ENCODE measurements at places on chromosomes 5 and 9. TPM values are rescaled to one million over a fixed set of nuclear protein-coding genes. Genes with fewer than 3 reads are reported as not detected.
A peak's percentile ranks its signal among the peaks of the same experiment; 100 is the strongest.

DNA sequence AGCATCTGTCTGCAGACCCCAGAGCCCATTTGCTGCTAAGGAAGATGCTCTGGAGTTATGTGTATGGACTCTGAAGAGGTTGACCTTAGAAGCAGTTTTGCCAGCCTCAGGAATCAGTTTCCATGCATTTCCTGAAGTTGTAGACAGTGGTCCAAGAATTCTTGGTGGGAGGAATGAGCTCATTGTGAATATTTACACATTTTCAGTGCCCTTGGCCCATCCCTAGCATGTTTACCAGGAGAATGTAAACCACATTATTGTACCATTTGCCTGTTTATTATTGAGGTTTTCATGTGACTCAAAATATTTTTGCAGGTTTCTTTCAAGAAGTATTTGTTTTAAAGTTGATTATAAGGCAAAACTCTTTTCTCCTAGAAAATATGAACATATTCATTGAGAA, 93.8 kb downstream of the NXNL2 start:
- no peak for DNase-seq

GRCh38 chr9:87433853-87434252, 63.8 kb upstream of the DAPK1 start:
- no peak for DNase-seq

DNA sequence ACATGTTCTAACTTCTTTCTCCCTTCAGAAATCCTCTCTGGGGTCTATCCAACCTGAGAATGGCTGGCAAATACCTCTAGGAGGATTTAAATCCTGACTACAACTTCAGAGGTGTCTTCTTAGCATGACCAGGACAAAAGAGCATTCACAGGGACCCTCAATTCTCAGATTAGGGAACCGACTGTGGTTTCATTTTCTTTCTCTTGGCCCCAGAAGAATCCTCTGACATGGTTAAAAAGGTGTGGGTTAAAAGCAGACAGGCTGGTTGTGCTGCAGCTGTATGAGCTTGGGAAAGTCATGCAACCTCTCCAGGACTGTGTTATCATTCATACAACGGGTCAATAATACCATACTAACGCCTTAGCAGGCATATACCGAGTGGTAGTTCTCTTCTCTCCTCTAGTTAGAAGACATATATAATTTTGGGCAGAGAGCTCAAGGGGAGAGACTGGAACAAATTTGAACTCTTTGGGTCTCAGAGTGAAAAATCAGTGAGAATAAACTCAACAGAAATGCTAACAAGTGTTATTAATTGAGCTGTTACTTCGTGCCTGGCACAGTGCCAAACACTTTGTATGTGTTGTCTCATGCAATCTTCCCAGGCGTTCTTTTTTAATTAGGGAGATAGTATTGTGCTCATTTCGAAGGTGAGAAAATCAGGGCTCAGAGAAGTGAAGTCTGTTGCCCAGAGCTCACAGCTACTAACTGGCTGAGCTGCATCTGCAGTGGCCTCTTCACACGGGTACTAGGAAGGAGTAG, 35.2 kb downstream of the INSYN2B start:
- DNase-seq = peak; percentile 35

GRCh38 chr5:32223972-32224609, 50.0 kb upstream of the GOLPH3 start:
- peak; percentile 42 for DNase-seq

- peak; percentile 64 for DNase-seq
Observed at GRCh38 chr9:20754556-20754955, 70.5 kb downstream of the FOCAD start.

DNA sequence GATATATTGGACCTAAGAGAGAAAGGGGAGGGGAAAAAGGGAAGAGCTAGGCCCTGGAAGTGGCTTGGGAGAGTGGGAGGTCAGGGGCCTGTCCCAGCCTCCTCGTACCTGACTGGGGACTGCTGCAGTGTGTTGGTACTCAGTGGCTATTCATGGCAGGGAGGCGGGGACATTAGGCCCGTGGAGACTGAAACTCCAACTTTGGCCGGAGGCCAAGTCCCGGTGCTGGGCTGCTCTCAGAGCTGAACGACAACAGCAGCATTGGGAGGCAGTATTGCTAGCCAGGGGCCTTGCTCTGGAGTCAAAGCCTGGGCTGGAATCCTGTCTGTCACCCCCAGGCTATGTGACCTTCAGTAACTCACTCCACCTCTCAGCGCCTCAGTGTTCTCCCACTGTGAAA, 37.8 kb downstream of the NEURL1B start:
- no peak for DNase-seq

GRCh38 chr9:135053133-135053532, 34.3 kb upstream of the OLFM1 start:
- no peak for DNase-seq

- DNase-seq = peak; percentile 87
Observed at GRCh38 chr5:67971223-67971830, 244.2 kb upstream of the PIK3R1 start.

GRCh38 chr5:45509371-45509770, 186.8 kb downstream of the HCN1 start:
- no peak for DNase-seq

GRCh38 chr5:78151594-78152271, 142.8 kb downstream of the AP3B1 start:
- no peak for DNase-seq

DNA sequence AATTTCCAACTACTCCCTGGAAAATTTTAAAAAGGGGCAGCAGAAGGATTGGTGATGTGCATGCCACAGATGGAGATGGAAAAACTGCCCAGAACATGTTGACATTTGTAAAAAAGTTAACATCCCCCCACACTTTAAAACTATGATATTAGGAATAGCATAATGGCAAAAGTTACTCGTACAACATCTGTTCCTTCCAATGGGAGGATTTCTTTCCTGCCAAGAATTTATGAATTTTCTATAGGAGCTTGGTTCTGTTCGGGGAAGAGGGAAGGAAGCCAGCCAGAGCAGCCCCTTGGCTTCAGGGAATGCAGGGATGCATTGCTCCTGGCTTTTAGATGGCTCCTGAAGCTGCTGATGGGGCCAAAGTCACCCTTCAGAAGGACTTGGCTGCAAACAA, 22.7 kb downstream of the KLF4 start:
- no peak for DNase-seq

DNA sequence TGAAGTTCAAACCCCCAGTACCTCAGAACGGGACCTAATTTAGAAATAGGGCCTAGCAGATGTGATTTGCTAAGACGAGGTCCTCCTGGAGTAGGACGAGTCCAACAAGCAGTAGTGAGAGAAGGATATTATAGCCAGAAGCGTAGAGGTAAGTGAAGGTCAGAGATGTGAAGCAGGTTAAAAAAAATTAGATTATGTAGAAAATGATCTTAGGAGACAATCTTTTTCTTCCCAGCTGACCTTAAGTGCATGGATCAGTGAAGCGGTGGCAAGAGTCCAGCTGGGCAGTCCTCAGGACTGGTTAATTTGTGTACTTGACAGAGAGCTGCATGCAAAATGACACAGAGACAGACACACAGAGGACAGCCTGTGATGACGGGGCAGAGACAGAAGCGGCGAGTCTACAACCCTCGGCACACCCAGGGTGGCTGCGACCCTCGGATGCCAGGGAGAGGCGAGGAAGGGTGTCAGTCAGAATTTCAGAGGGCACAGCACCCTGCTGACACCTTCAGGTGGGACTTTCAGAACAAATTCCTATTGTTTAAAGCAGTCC, 131.4 kb upstream of the IRX4 start:
- DNase-seq = no peak

The LRRC70 gene
- total RNA-seq = 0.54 TPM

The PCDHGB6 gene
- total RNA-seq = 1.4 TPM

DNA sequence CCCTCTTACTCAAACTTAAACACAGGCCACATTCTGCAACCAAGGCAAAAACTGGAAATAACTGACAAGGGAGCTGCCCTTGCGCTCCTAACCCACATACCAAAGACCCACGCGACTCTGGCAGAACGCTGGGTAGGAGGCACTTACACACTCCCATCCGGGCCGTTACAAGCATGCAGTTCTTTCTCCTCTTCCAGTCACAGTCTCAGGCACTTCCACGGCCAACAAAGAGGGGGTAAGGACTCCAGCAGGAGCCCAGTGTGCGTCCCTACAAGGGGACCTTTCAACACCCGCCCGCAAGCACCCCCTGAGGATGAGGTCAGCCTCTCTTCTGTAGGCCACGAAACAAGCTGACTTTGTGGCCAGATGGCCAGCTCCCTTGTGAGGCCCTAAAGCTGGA, 57.4 kb downstream of the SERINC5 start:
- no peak for DNase-seq
